ENCODE measurements at places on chromosomes 2 and 18. TPM values are rescaled to one million over a fixed set of nuclear protein-coding genes. Genes with fewer than 3 reads are reported as not detected.

The CLEC4F gene
- total RNA-seq, result not detected

The RFX8 gene
- total RNA-seq, result 10.4 TPM

The CRYGD gene
- total RNA-seq, result not detected

The SPC25 gene
- total RNA-seq, result 1.1 TPM

The SLC30A3 gene
- not detected for total RNA-seq

The FASTKD1 gene
- 12.8 TPM for total RNA-seq

The PLEKHB2 gene
- total RNA-seq, result 52.9 TPM

The NT5C1B gene
- not detected for total RNA-seq

The PPP1CB gene
- total RNA-seq, result 160 TPM

The AKAIN1 gene
- not detected for total RNA-seq
